ENCODE measurements at places on chromosomes 3 and 15.

GRCh38 chr3:135539351-135539750, 426.2 kb upstream of the PPP2R3A start:
- no peak overlapping the region for H3K4me3 ChIP-seq
- H3K4me1 ChIP-seq = no peaks in the 10 kb centered on the region
- DNase-seq = no peak
- H3K27ac ChIP-seq = no peak overlapping the region

DNA sequence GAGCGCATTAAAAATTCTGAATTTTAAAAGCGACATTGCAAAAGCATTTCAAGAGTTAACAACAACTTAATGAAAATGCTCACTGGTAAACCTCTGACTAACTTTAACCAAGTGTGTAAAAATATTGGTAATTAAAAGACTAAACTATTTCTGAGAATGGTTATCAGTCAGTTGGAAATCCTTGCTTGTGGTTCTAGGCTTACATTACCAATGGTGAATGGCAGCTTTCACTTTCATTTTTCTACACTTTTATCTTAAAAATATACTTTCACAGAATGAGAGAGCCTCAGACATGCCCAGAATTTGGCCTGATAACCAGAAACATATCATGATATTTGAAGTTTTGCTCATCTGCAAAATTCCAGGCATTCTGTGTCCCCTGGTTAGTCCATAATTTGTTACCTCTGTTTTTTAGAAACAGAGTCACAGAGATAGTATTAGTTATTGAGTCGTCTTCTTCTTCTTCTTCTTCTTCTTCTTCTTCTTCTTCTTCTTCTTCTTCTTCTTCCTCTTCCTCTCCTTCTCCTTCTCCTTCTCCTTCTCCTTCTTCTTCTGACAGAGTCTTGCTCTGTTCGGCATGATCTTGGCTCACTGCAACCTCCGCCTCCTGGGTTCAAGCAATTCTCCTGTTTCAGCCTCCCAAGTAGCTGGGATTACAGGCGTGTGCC, 5.5 kb upstream of the RNF111 start:
- no peaks in the 10 kb centered on the region for H3K4me1 ChIP-seq
- H3K4me3 ChIP-seq = no peak overlapping the region
- H3K27ac ChIP-seq = no peak overlapping the region
- DNase-seq = no peak
- H3K27me3 ChIP-seq = no peaks in the 10 kb centered on the region
- no peaks in the 10 kb centered on the region for H3K36me3 ChIP-seq

- no peak overlapping the region for H3K4me3 ChIP-seq
- peaks cover 22% of the 10 kb centered on the region for H3K4me1 ChIP-seq
- H3K36me3 ChIP-seq = no peaks in the 10 kb centered on the region
- DNase-seq = no peak
Measured at GRCh38 chr3:4745235-4745610, 234.0 kb upstream of the BHLHE40 start.

GRCh38 chr15:29283381-29283780, 13.8 kb upstream of the NSMCE3 start:
- no peaks in the 10 kb centered on the region for H3K27me3 ChIP-seq
- no peak overlapping the region for H3K27ac ChIP-seq
- no peak overlapping the region for H3K4me3 ChIP-seq
- no peaks in the 10 kb centered on the region for H3K36me3 ChIP-seq
- no peak for DNase-seq

- H3K4me1 ChIP-seq = no peaks in the 10 kb centered on the region
- H3K27ac ChIP-seq = no peak overlapping the region
- no peaks in the 10 kb centered on the region for H3K27me3 ChIP-seq
Measured at GRCh38 chr3:32612547-32612946, 41.9 kb upstream of the DYNC1LI1 start.

DNA sequence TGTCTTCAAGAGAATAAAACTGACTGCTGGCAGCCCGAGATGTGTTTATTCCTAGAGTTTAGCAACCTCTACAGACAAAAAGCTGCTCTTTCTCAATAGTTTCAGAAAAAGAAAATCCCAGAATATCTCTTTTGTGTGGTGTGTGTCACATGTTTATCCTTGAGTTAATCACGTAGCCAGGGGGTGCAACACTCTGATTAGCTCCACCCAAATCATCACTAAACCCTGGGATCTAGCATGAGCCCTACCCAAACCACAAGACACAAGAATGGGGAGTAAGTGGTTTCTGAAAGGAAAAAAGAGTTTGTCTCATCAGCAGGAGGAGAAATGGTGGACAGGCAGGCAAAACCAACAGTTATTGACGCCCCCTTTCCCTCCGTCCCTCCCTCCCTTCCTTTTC, 78.5 kb upstream of the AGBL1 start:
- no peaks in the 10 kb centered on the region for H3K36me3 ChIP-seq
- no peak for DNase-seq
- H3K4me1 ChIP-seq = no peaks in the 10 kb centered on the region
- H3K27ac ChIP-seq = no peak overlapping the region
- no peaks in the 10 kb centered on the region for H3K27me3 ChIP-seq

- H3K4me3 ChIP-seq = no peak overlapping the region
- H3K27ac ChIP-seq = no peak overlapping the region
- H3K27me3 ChIP-seq = no peaks in the 10 kb centered on the region
- no peaks in the 10 kb centered on the region for H3K36me3 ChIP-seq
- no peaks in the 10 kb centered on the region for H3K4me1 ChIP-seq
Measured at GRCh38 chr3:158127250-158128219, 17.6 kb downstream of the RSRC1 start.

DNA sequence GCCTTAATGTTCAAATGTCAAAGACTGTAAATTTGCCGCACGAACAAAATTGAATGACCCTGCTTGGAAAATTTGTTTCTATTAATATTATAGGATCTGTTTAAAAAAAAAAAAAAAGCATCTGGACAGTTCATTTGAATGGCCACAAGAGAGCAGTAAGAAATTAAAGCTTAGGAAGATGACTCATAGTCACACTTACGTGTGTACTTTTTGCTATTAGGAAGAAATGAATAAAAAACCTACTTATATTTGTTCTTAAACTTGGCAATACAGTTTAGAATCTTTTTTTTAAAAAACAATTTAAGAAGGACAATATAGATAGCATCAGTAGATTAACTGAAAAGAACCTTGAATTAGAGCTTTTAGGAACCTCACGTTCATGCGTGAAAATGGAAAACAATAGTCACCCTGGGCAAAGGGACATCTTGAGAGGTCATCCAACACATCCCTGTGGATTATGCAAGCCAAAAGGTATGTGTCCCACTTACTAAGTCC, 621.8 kb downstream of the MECOM start:
- H3K4me3 ChIP-seq = no peak overlapping the region
- H3K27me3 ChIP-seq = no peaks in the 10 kb centered on the region
- H3K27ac ChIP-seq = no peak overlapping the region
- no peaks in the 10 kb centered on the region for H3K4me1 ChIP-seq
- DNase-seq = no peak

Measured in ovary (tissue), 10 donors.